ENCODE measurements at places on chromosomes 13 and 19.

DNA sequence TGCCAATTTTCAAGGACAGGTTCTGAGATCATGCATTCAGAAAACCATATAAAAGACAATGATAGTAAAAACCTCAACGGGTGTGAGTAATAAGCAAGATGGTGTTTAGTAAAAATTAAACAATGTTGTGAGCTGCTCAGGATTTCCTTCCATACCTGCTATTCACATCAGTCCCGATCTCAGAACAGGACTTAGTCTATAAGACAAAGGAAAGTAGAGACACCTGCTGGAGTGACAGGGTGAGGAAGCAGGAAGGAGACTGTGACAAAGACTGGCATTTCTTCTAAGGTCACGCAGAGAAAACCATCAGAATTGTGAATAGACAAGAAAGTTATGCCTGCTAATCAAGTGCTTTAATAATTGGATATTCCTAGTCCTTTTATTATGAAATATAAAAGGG is 648.0 kb downstream of the DACH1 start:
- no peak for DNase-seq

- no peak for DNase-seq
These were observed 38.1 kb upstream of the MED4 start for GRCh38 chr13:48132961-48133360.

DNA sequence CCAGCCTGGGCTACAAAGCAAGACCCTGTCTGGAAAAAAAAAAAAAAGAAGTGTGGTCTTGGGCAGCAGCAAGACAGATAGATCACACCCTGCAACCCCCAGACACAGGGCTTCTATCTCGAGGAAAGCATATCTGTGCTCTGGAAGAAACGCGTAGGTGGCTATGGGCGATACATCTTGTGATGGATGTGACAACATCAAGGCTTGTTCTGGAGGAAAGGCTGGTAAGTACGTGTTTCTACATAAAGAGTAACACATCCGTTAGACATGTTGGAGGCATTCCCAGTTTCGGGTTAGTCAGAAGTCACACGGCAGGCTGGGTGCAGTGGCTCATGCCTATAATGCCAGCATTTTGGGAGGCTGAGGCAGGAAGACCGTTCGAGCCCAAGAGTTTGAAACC is 6.6 kb upstream of the DHDH start:
- peak; percentile 96 for DNase-seq

DNA sequence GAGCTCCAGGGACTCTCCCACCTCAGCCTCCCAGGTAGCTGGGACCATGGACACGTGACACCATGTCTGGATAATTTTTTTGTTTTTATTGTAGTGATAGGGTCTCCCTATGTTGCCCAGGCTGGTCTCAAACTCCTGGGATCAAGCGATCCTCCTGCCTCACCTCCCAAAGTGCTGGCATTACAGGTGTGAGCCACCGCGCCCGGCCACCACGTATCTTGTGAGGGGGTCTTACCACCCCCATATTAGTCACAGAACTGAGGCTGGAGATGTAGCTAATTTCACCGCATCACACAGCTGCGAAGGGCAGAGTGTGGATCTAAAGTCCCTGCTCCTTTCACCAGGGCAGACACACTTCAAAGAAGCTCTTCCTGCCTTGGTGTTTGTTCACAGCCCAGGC is 211.8 kb upstream of the SOX1 start:
- DNase-seq: no peak
